ENCODE measurements at places on chromosomes 5 and 9.

DNA sequence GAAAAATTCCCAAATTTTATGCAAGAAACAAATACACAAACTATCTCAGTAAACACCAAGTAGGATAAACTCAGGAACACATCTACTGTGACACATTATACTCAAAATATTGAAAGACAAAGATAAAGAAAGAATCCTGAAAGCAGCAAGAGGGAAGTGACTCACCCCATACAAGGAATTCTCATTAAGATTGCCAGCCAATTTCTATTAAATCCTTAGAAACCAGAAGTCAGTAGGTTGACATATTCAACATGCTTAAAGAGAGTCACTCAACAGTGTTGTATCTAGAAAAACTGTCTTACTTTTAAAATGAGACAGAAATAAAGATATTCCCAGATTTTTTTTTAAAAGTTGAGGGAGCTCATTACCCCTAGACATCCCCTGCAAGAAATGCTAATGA is 15.5 kb downstream of the SPATA31E1 start:
- no peak for DNase-seq

DNA sequence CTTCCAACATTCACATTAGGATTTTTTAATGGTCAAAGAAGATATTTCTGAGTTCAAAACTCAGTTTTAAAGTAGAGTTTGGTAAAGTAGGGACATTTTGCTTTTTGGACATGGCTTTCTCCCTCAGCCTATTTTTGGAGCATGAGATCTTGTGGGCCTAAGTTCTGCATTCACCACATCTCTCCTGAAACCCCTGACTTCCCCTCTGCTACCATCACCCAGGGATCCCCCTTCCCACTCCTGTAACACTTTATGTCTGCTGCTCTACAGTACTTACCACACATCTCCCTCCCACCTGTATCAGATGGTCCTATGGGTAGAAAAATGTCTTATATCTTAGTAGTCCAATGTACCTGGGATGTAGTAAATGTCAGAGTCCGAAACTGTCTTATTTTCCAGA is 48.2 kb upstream of the JAK2 start:
- no peak for DNase-seq

DNA sequence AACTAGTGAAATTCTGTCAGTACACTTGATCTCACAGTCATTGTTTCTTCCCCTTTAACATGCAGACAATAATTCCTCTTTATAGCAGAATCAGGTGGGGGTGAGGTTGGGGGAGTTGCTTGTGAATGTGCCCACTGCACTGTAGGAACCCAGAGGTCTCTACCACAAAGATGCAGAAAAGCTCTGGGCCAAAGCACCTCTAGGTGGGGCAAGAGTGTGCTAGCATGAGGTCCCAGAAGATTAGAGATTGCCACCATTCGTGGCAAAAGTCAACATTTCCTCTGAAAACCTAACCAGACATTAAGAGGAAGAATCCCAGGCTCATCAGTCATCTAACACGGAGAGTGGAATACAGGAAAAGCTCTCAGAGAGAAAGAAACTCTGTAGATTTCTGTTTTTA is 74.5 kb downstream of the PTCD2 start:
- no peak for DNase-seq

DNA sequence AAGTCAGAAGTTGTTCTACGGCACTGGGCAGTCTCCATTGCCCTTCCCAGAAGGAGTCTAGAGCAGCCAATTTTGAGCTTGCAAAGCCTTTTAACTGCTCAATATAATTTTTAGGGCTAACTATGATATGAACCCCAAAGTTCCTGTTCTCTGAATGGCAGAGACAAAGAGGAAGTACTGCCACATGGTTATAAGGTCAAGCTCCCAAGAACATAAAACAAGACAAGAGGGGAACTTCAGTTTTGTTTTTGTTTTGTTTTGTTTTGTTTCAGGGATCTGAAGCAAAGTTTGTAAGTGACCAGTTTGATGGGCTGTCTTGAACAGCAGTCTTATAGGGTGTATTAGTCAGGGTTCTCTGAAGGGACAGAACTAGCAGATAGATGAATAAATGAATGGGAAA is 11.9 kb upstream of the SMC2 start:
- DNase-seq: no peak

DNA sequence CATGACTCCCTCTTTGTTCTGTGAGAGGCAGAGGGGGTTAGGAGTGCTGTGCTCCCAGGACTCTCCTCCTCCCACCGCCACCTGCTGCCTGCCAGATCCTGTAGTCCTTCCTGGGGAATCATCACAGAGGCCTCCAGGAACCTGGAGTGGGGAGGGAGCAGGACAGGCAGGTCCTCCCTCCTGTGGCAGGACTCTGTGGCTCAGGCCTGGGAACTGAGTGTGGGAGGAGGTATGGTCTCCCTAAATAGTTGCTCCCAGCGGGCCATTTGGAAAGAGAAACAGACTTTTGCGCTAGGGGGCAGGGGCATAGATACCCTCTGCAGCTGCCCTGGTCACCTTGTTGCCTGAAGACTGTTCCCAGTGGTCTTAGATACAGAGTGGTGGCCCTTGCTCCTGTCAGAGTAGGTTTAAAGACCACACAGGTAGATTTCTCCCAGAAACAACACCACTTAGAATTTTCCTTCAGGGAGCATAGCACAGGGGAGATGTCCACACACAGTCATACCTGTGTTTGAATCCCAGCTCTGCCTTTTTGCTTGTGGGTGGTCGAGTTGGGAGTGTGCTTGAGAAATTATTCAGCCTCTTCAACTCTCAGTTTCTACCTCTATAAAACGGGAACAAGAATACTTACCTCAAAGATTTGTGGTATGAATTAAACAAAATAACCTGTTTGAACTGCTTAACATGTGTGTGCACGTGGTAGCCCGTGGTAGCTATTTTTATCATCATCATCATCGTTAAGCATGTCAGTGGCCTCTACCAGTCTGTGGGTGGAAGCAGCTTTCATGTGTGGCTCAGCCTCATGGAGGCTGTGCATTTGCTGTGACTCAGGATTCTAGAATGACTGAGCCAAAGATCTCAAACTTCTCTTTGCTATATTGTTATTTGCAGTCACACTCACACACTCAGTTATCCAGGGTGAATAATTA is 55.8 kb downstream of the SLC22A5 start:
- peak; percentile 57 for DNase-seq

- DNase-seq: no peak
These were observed 36.7 kb downstream of the PROP1 start for GRCh38 chr5:177959315-177959714.

Measured in stimulated activated CD8-positive, alpha-beta memory T cell treated with anti-CD3 and anti-CD28 coated beads, Interleukin-2, amount 100 ng/mL, for 48 hours (primary cell).